Forelimb muscle (tissue), 1 donor: ENCODE measurements at places on chromosomes 6 and 20. TPM values are rescaled to one million over a fixed set of nuclear protein-coding genes. Genes with fewer than 3 reads are reported as not detected.

Gene SLCO4A1
- 0.30 TPM for polyA plus RNA-seq

- DNase-seq = no peak
Observed at GRCh38 chr6:46937642-46938041, 15.9 kb upstream of the ADGRF5 start.

Gene BTNL2
- polyA plus RNA-seq = 0.18 TPM

Gene LINC00237
- polyA plus RNA-seq = not detected

- DNase-seq = no peak
Observed at GRCh38 chr6:140436023-140436811, 1061.8 kb upstream of the CITED2 start.

DNA sequence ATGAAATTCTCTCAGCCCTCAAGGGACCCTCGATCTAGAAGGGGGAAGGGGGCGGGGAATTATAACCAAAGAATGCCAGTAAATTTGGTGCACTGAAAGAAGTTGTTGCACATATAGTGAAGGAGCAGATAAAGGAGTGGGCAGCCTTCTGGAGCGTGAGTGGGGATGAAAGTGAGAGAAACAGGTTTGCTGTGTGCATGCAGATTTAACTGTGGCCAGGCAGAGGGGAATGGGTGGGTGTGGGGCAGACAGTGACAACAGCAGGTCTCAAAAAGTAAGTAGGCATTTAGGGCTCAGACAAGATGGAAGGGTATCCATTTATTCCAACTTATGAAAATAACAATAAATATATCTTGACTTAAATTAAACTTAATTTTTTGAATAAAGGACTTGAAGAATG, 149.1 kb downstream of the KCNQ5 start:
- no peak for DNase-seq

DNA sequence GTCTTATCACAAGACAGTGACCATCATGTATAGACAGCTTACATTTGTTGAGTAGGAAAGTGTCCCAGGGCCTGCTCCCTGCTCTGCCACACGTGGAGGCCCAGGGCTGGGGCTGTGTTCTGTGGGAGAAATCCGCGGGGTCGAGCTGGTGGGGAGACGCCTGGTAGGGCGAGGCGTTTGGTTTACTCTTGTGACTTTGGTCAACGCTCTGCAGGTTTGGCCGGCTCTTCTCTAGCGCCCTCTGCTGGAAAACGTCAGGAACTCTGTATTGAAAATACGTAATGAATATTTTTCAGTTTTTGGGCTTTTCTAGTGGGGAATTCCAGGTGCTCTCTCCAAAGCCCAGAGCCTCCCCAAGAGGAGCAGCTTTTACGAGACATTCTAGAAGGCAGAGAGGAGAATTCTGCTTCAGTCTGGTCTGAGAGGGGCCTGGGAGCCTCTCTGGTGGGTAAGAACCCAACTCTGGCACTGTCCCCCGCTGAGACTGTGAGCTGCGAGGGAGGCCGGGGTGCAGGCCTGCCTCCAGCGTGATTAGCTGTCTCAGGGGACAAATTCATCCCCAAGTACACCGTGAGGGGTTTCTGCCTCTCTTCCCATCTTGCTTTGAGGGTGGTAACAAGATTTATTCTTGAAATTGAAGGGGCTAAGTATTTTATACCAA, 112.6 kb upstream of the RALGAPA2 start:
- no peak for DNase-seq

GRCh38 chr6:40912158-40912946, 126.7 kb downstream of the UNC5CL start:
- DNase-seq = no peak

GRCh38 chr6:14614631-14615030, 497.1 kb downstream of the CD83 start:
- DNase-seq = no peak

- no peak for DNase-seq
Observed at GRCh38 chr6:41821266-41821665, 33.8 kb downstream of the TOMM6 start.

- no peak for DNase-seq
Observed at GRCh38 chr6:33661106-33661838, 40.1 kb downstream of the ITPR3 start.

DNA sequence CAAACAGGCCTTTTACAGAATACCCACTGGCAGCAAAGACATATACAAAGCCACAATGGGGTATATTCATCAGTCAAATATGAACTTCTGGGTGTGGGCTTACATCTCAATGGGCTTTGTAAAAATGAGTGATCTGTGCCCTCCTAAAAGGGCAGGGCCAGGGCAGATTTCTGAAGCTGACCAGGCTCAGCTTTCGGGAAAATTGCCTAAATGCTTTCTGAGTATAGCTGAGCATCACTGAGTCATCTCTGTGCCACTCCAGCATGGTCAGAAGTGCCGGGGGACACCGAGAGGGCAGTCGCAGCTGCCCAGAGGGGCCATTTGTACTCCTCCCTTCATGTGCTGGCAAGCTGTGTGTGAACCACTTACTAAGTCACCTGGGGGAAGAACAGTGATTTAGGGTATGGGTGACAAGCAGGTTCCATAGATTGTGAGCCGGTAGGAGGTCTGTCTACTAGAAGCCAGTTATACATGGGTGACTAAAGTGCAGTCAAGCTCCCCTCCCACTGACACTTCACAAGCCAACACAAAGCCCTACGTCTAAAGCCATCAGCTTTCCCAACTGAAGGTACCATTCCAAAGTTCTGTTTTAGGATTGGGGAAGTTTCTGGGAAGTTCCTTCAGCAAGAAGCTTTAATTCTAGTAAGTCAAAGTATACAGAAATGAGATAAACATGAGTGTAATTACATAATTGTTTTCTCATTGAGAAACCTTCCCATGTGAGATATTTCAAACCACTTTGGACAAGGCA, 147.6 kb upstream of the TAB2 start:
- DNase-seq = no peak

DNA sequence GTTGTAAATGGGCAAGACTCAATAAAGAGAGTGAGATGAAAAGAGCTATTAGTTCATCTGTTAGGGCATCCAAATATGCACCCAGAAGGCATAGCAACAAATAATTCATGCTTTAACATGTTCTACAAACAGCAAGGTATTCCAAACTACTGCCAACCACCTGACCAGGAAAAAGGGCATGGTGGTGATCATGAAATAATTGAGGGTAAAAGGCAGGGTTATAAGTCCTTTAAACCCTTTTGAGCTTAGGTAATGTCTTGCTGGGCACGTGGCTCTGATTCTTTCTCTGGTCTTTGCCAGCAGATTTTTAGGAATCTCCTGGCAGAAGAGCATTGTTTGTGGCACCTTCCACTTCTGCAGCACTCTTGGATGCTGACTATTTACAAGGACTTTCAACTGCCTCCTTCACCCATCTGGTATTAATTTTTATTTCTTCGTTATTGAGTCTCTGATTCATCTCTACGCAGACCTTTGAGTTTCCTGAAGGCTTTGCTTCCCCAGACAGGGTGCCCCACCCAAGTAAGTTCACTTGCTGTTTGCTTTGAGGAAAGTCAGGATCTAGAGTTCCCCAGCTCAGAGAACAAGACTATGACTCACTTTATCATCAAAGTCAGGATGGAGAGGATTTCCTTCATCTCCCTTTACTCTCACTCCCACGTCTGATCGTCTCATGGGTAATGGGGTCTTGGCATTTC, 83.4 kb upstream of the NEDD9 start:
- DNase-seq = no peak

Gene SIRPB1
- polyA plus RNA-seq = 1.7 TPM

Gene PRPH2
- polyA plus RNA-seq = 2.6 TPM

DNA sequence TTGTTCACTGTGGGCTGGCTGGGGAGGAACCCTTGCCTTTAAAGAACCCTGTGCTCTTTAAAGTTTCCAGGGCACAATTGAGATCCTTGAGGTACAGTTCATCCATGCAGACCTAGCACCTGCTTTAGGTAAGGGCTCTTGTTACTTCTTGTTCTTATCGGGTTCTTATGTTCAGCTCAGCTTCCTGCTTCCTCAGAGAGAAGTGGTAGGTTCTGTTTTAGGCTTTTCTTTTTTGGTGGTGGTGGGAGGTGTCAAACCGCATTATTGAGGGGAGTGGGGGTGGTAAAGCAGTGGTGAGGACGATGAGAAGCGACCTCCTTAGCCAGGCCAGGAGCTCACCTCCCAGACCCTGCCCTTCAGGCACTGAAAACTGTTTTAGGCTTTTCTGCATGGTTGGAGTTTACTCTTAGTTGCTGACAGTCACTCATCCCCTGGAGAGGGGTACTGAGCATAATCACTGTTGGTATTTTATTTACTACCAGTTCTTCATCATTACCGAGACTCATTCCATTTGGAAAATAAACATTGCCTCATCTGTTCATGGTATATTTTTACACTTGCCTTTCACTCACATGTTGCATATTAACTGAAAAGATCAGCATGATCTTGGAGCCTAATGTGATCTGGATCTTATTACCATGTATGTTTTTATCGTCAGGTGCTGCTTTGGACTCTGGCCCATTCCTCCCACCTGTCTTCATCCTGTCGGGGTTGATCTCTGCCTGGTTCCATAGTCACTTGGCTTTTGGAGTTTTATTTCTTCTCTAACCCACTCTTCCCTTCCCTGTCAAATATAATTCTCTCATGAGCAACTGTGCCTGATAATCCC, 35.4 kb downstream of the SLC16A10 start:
- DNase-seq = no peak

DNA sequence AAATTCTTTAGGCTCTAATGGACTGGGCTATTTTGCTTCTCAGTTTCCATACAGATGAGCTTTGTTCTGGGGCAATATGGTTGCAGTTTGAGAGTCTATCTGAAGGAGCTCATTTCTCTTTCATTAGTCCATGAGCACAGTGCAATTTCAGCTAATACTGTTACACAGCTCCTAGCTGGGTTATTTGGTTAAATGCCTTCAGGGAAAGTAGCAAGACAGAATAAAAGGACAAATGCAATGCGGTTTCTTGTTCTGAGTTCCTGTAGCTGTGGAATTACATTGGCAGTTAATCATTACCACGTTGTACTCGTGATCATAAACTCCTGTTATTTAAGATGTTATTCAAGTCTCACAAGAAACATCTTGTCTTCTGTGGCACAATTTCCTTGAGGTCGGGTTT, 127.7 kb downstream of the BFSP1 start:
- no peak for DNase-seq

Gene PHACTR3
- polyA plus RNA-seq = 5.5 TPM

- DNase-seq = no peak
Observed at GRCh38 chr20:8156235-8157079, 24.4 kb downstream of the PLCB1 start.

DNA sequence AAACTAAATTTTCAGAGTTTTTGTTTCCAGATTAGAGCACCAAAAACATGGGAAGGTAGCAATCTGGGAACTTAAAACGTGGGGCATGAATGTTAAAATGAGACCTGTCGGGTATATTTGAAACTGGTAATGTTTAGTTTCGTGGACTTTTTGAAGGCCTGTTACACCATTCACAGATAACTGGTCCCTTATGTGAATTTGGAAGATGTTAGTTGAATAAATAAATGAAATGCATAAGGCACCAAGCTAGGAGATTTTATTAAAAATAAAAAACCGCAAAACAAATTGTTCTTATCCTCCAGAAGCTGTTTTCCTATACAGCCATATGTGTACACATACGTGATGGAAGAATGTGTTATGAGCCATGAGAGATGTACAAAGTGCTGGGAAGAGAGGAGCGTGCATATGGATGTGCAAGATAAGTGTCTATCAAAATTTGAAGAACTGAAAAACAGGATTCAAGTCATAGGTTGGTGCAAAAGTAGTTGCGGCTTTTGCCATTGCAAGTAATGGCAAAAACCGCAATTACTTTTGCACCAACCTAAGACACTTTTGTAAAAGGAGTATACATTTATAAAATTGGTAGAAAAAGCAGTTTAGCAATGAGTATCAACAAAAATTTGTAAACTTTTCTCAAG, 700 bp upstream of the MCUR1 start:
- no peak for DNase-seq

Gene B3GALT4
- 1.6 TPM for polyA plus RNA-seq

DNA sequence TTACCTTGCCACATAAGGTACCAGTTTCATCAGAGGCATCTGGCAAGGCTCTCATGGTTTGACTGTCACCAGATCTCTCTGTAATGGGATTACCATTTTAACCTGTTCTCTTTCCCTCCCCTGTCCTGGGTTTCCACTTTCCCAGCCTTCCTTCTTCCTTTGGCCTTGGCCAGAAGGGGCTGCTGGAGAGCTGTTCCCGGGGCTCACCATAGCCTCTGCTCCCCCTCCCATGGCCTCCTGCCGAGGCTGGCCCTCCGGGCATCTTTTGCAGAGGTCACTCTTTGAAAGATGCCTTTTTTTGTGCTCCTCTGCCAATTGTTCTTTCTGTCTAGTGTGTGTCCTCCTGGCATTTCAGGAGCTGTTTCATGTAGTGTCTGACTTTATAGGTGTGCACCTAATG, 100.7 kb upstream of the SCP2D1 start:
- DNase-seq = no peak

- no peak for DNase-seq
Observed at GRCh38 chr20:24361541-24361940, 107.9 kb upstream of the SYNDIG1 start.

Gene CST1
- polyA plus RNA-seq = not detected

Gene ANKEF1
- 1.2 TPM for polyA plus RNA-seq
